ENCODE measurements at places on chromosomes 2 and 18.

DNA sequence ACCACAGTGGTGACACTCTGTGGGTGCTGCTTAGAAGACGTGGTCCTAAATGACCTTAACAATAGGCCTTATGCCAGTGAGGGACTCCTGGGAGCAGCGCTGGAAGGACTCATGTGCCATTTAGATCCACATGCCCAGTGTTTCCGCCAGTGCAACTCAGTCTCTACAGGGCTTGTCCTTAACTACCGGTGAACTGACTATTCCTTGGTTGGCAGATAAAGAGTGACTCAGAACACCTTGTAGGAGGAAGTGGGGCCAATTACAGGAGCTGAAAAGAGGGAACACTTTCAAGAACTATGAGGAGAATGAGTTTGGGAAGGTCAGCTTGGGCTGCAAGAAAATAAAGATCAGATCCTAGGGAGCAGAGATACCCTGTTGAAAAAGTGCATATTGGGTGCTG is 1.8 kb upstream of the CDK5R2 start:
- H3K27me3 ChIP-seq, result peaks cover 18% of the 10 kb centered on the region
- no peaks in the 10 kb centered on the region for H3K36me3 ChIP-seq
- peaks cover 8% of the 10 kb centered on the region for H3K4me1 ChIP-seq
- DNase-seq, result no peak
- H3K4me3 ChIP-seq, result no peak overlapping the region

- H3K4me1 ChIP-seq, result peaks cover 3% of the 10 kb centered on the region
- no peaks in the 10 kb centered on the region for H3K36me3 ChIP-seq
- DNase-seq, result no peak
- no peak overlapping the region for H3K4me3 ChIP-seq
- no peaks in the 10 kb centered on the region for H3K27me3 ChIP-seq
Observed at GRCh38 chr2:79792090-79792489, 279.2 kb downstream of the CTNNA2 start.

- H3K27me3 ChIP-seq, result no peaks in the 10 kb centered on the region
- no peak overlapping the region for H3K27ac ChIP-seq
- H3K4me1 ChIP-seq, result peaks cover 5% of the 10 kb centered on the region
- no peak overlapping the region for H3K4me3 ChIP-seq
- no peaks in the 10 kb centered on the region for H3K36me3 ChIP-seq
Observed at GRCh38 chr2:112629224-112629623, 16.5 kb upstream of the SLC20A1 start.

DNA sequence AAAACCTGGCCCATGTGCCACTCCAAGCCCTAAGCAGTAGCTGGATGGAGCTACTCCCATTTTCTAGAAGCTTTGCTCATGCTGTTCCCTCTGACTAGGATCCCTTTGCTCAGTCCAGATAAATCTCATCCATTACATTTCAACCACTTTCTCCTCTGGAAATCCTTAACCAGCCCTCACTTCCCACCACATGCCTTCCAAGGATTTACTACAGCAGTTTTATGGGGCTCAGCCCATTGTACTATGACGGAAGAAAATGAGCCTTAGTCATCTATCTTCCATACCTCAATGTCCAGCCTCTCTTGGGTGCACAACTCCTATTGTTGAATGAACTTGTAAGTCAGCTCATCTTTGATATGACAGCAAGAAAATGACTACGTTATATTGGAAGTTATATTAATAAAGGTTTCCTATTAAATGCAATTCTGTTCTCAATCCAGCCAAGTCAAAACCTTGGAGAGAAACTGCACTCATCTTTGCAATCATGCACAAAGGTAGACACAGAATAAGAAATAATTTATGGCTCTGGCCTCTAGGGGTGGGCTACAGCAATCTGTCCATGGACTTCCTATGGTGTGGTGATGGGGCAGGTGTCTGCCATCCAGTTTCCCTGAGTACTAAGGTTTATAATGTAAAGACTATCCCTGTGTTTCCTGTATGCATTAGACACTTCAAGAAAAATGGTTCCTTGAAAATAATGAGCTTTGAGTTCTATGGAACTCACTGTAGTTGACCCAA is 3.4 kb downstream of the B4GALT6 start:
- no peak overlapping the region for H3K27ac ChIP-seq
- H3K36me3 ChIP-seq, result no peaks in the 10 kb centered on the region
- no peaks in the 10 kb centered on the region for H3K27me3 ChIP-seq
- H3K4me1 ChIP-seq, result peaks cover 7% of the 10 kb centered on the region

GRCh38 chr2:32711219-32711618 is 83.4 kb downstream of the TTC27 start:
- H3K36me3 ChIP-seq, result no peaks in the 10 kb centered on the region
- no peak overlapping the region for H3K27ac ChIP-seq
- no peaks in the 10 kb centered on the region for H3K4me1 ChIP-seq
- no peak overlapping the region for H3K4me3 ChIP-seq
- DNase-seq, result no peak
- H3K27me3 ChIP-seq, result no peaks in the 10 kb centered on the region

- no peaks in the 10 kb centered on the region for H3K27me3 ChIP-seq
- no peak for DNase-seq
- H3K27ac ChIP-seq, result no peak overlapping the region
- no peak overlapping the region for H3K4me3 ChIP-seq
Observed at GRCh38 chr2:39851251-39851650, 72.2 kb upstream of the THUMPD2 start.

DNA sequence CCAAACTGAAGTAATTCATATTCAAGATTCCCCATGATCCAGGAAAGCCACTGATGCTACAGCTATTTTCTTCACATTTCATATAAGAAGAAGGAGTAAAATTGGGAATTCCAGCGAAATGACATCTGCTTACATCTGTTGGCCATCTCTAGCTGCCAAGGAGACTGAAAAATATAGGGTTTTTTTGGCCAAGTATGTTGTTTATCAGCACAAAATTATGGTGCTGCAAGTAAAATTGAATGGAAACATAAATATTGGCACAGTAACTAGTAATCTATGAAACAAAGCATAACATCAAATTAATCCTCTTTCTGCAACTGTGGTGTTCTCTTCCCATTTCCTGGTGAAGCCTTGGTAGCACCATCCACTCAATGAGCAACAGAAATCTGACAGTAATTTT is 649.5 kb upstream of the ZNF804A start:
- no peak overlapping the region for H3K4me3 ChIP-seq
- no peaks in the 10 kb centered on the region for H3K36me3 ChIP-seq
- no peak for DNase-seq
- H3K27me3 ChIP-seq, result no peaks in the 10 kb centered on the region
- no peak overlapping the region for H3K27ac ChIP-seq
- no peaks in the 10 kb centered on the region for H3K4me1 ChIP-seq

GRCh38 chr2:99819766-99820165 is 322.6 kb downstream of the AFF3 start:
- H3K4me3 ChIP-seq, result no peak overlapping the region
- peaks cover 2% of the 10 kb centered on the region for H3K4me1 ChIP-seq
- no peaks in the 10 kb centered on the region for H3K36me3 ChIP-seq
- no peak overlapping the region for H3K27ac ChIP-seq
- DNase-seq, result no peak

DNA sequence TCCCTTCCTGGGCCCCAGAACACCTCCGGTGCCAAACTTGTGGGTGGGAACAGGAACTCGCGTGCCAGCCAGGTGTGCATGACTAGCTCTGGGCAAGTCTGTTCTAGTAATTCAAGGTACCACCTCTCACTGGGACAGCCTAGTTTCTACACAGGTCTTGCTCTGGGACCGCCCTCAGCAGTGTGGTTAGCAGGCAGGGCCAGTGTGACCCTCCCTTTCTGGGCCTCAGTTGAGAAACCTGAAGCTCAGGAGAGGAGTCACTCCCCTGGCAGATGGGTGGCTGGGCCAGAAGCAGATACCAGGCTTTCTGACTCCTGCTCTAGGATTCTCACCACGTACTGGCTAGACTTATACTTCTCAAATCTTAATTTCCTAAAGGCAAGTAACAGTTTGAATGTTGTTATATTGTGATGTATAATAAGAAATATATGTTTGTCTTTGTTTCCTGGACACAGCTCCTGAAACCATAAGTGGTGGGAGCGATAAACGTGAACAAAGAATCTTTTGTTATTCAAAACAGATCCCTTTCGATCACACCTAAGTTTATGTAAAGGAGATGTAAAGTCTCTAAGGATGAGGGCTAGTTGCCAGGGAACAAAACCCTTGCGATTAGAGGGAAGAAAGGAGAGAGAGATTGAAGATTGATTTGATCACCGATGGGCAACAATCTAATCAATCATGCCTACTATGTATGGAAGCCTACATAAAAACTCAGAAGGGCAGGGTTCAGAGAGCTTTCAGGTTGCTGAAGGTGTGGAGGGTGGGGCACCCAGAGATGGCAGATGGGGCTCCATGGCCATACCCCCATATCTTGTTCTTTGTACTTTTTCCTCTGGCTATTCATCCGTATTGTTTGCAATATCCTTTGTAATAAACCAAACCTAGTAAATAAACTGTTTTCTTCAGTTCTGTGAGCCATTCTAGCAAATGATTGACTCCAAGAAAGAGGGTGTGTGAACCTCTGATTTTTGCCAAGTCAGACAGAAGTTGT is 952 bp upstream of the UGT1A6 start:
- no peak overlapping the region for H3K27ac ChIP-seq
- H3K27me3 ChIP-seq, result no peaks in the 10 kb centered on the region
- no peak overlapping the region for H3K4me3 ChIP-seq
- no peak for DNase-seq
- no peaks in the 10 kb centered on the region for H3K36me3 ChIP-seq

All from iPS DF 6.9 (cell line).